SK-N-SH treated with all-trans-retinoic acid at 6 μM for 48 hours (cell line): ENCODE measurements at places on chromosomes 6 and 20.
A peak's percentile ranks its signal among the peaks of the same experiment; 100 is the strongest.

- no peak for ATAC-seq
Measured at GRCh38 chr20:24765316-24766142, 183.5 kb upstream of the CST7 start.

GRCh38 chr6:127119102-127120022 is 891 bp downstream of the RSPO3 start:
- ATAC-seq: peak; percentile 21

GRCh38 chr20:44725837-44726236 is 10.7 kb downstream of the CCN5 start:
- no peak for ATAC-seq

DNA sequence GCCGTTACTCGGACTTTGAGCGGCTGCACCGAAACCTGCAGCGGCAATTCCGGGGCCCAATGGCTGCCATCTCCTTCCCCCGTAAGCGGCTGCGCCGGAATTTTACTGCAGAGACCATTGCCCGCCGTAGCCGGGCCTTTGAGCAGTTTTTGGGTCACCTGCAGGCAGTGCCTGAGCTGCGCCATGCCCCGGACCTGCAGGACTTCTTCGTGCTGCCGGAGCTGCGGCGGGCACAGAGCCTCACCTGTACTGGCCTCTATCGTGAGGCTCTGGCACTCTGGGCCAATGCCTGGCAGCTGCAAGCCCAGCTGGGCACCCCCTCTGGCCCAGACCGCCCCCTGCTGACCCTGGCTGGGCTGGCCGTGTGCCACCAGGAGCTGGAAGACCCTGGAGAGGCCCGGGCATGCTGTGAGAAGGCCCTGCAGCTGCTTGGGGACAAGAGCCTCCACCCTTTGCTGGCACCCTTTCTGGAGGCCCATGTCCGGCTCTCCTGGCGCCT is 7.2 kb downstream of the SNX21 start:
- ATAC-seq: no peak

DNA sequence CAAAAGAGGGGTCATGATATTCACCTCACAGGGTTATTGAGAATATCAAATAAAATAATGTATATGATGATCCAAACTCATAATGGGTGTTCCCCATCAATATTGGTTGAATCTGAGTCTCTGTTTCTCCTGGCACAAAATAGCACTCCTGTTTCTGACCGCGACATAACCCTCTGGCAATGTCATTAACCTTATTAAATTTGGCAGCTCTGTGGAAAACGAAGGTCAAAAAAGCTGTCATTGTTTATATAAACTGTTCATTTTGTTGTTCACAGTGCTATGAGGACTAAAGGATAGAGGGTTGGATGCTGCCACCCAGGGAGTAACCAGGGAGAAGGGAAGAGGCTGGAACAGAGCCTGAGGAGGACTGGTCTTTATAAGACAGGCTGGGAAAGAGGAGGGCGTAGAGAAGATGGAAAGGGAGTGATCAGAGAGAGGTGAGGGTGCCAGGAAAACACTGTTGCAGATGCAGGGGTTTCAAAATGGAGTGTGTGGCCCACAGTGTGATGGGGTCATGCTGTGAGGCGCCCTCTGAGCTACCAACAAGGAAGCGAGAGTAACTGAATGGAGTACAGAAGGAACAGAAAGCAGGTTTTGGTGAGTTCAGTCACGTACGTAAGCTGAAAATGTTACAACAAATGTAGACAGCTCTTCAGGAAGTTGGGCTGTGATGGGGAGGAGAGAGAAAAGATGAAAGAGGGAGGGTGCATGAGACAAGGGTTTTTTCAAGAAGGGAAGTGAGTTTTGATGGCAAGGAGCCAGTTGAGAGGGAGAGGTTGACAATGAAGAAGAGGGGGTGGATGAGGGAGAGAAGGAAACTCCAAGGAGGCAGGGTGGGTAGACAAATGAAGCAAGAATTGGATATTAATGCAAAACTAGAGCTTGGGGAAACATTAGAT is 251.6 kb upstream of the TAB2 start:
- no peak for ATAC-seq

- no peak for ATAC-seq
Measured at GRCh38 chr20:33584976-33585375, 77.2 kb upstream of the C20orf144 start.

DNA sequence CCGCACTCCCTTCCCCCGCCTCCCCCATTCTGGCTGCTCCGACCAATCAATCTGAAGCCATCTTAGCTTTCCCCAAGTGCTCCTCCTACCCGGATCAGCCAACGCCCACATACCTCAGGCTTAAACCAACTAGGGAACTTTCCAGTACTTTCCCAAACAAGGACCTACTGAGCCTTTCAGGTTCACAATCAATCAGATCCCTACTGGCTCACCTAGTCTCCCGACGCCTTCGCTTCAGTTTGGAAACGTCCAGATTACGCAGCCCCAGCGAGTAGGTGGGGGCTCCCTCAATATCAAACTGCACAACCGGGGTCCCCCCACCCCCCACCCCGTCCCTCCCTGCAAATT is 432 bp downstream of the HSPA1L start:
- peak; percentile 89 for ATAC-seq

- ATAC-seq: no peak
Measured at GRCh38 chr6:13473768-13474165, 13.6 kb downstream of the GFOD1 start.

DNA sequence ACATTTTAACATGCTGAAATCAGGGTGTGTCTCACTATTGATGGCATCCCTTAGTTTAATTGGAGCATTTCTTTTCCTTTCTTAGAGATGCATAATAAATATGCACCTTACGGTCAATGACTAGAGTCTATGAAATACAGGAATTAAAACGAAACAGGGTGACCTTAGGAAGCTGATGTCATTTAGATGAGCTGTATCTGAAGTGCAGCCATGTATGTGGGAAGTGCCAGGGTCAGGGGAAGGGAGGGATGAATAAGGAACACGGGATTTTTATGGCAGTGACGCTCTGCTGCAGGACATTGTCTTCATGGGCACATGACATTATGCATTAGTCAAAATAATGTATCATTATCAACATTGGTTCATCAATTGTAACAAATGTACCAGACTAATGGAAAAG is 84.0 kb downstream of the AGPAT4 start:
- no peak for ATAC-seq

- ATAC-seq: peak; percentile 23; the same call in 2 of the 3 replicates
Measured at GRCh38 chr20:23086056-23086566, at the start of gene CD93. TSS of gene CD93 (minus strand) at chr20:23086324. CDS start at chr20:23086192, 132 bp downstream.
